ENCODE measurements at places on chromosomes 16 and 17. TPM values are rescaled to one million over a fixed set of nuclear protein-coding genes. Genes with fewer than 3 reads are reported as not detected.

DNA sequence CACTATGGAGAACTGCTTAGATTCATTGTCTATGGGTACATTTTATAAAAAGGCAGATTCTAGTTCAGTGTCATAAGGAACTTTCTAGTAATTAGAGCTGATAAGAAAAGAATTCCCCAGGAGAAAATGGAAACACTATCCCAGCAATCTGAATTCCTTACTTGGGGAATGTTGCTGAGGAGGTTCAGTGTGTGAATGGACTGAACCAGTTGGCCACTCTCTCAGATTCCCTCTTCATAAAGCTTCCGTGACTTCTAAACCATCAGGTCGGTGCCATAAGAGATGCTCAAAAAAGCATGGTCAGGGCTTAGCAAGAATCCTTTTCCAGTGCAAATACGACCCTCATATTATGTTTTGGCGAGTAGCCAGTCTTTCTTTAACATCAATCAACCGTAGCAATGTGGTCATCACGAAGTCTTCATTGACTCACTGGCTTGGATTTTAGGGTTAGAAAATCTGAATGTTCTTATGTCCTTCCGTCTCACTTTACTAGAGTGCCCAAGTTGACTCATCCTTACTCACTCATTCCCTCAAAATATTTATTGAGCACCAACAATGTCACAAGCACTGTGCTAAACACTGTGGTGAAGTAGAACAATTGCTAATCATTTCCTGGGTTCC is 102.7 kb upstream of the HLF start:
- DNase-seq = peak; percentile 50

- DNase-seq = no peak
Observed at GRCh38 chr17:83137523-83137922, 58.1 kb downstream of the METRNL start.

GRCh38 chr16:65102326-65102725 is 19.5 kb downstream of the CDH11 start:
- no peak for DNase-seq

DNA sequence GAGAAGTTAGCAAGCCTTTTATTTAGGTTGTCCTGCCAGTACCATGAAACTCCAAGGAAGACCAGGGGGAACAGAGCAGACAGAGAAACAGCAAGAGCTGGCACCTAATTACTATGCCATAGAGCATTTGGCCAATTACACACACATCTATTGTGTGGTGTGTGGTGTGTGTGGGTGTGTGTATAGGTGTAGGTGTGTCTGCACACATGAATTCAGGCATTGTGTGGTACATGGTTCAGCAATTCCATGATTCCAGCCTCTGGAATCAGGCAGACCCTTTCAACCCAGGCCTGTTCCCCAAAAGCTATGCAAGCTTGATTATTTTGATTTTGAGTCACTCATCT is 25.7 kb downstream of the IQCK start:
- DNase-seq = no peak

DNA sequence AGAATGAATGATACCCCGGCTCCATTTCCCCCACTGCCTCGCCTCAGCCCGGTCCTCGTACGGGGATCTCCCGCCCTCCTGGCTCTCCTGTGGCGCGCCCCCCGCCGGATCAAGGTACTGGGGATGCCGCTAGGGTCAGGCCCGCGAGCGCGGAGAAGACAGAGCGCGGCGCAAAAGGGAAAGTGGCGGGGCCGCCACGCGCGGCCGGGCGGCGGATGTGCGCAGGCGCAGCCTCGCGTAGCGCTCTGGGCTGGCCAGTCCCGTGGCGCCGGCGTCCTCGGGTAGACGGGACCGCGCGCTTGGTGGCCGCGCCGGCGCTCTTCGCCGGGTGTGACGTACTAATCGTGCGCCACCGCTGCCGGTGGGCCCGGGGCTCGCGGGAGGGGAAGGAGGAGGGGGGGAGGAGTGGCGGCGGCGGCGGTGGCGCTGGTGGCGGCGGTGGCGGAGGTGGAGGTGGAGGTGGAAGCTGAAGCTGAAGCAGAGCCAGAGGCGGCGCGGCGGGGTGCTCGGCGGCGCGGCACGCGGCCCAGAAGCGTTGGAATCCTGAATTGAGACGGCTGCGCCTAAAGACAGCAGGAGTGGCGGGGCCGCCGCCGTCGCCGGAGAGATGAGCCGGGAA is at the start of gene SENP3:
TSS of gene SENP3 (plus strand) at position 331 of the 619 bp plus-strand sequence. CDS start 1,158 bp downstream, outside the sequence.
- DNase-seq = peak; percentile 87

Gene CDT1
- 0.82 TPM for total RNA-seq

Gene ARHGAP23
- total RNA-seq = 36.6 TPM

GRCh38 chr16:68406458-68407152 is 41.7 kb downstream of the SMPD3 start:
- no peak for DNase-seq

Gene SDF2
- 36.9 TPM for total RNA-seq

Gene MYH2
- total RNA-seq = not detected

DNA sequence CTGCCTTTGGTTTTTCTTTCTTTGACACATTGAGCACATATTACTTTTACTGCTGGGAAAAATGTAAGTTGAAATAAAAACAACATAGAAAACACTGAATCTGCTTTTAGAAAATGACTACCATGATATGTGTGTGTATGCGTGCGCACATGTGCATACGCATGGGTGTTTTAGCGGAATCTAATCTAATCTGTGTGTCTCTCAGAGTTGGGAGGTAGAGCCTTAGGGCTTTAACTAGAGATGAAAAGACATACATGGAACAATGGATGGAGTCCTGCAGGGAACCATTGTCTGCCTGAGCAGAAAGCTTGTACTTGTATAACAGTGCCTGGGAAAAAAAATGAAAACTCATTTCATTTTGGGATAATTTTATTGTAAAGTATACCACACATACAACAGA is 12.4 kb downstream of the SLFN5 start:
- DNase-seq = no peak

GRCh38 chr16:4232541-4233386 is 9.1 kb downstream of the SRL start:
- no peak for DNase-seq

DNA sequence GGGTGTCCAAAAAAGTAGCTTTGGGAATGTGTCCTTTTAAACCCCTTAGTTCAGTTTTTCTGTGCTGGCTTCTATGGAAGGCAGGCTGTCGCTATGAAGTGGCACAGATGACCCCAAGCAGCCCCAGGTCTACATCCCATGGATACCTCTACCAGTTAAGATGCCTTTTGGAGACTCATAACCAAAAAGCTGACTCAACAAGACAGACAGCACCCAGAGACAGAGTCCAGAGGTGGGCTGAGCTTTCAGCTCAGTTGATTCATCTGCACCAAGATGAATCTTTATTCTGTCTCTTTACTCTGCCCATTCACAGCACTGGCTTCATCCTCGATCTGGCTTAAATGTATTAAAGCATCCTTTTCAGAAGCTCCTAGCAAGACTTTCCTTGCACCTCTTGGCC is 29.8 kb upstream of the RBBP6 start:
- no peak for DNase-seq

- DNase-seq = no peak
Observed at GRCh38 chr16:11681976-11682654, 13.9 kb downstream of the SNN start.

Gene RNF222
- not detected for total RNA-seq

GRCh38 chr17:80923211-80924110 is 68.2 kb upstream of the CHMP6 start:
- DNase-seq = no peak

Gene SRL
- total RNA-seq = 0.09 TPM
